Stimulated activated CD4-positive, alpha-beta T cell treated with anti-CD3 and anti-CD28 coated beads, Interleukin-4, amount 100 ng/mL, for 4 hours (primary cell): ENCODE measurements at places on chromosomes 7 and 10.

- DNase-seq, result no peak
Observed at GRCh38 chr7:22680482-22680911, 46.5 kb upstream of the IL6 start.

DNA sequence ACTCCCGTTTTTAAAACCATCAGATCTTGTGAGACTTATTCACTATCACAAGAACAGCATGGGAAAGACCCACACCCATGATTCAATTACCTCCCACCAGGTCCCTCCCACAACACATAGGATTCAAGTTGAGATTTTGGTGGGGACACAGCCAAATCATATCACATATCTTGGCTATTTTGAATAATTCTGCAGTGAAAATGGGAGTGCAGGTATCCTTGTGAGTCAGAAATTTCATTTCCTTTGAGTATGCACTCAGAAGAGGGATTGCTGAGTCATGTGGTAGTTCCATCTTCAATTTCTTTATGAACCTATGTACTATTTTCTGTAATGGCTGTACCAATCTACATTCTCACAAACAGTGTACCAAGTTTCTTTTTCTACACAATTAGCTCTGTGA is 125.8 kb downstream of the ANKRD7 start:
- DNase-seq, result no peak

DNA sequence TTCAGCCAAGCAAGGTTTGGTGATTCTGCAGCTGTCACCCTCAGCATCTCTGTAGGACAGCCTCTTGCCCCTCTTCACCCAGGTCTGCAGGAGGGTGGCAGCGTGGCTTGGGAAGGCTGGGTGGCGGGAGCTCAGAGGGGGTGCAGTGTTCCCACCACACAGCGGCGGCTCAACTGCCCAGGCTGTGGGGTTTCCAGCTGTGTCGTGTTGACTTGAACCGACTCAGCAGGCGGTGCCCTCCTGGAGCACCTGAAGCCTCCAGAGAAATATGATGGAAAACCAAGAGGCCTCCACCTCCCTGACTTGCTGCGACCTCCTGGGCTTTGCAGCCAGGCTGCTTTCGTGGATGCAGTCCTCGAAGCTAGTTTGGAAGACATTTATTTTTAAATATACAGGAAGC is 68.0 kb upstream of the KLF6 start:
- no peak for DNase-seq

- no peak for DNase-seq
Observed at GRCh38 chr10:79176949-79177602, 108.3 kb downstream of the ZMIZ1 start.

GRCh38 chr10:89745903-89746302 is 44.5 kb downstream of the KIF20B start:
- DNase-seq, result no peak

DNA sequence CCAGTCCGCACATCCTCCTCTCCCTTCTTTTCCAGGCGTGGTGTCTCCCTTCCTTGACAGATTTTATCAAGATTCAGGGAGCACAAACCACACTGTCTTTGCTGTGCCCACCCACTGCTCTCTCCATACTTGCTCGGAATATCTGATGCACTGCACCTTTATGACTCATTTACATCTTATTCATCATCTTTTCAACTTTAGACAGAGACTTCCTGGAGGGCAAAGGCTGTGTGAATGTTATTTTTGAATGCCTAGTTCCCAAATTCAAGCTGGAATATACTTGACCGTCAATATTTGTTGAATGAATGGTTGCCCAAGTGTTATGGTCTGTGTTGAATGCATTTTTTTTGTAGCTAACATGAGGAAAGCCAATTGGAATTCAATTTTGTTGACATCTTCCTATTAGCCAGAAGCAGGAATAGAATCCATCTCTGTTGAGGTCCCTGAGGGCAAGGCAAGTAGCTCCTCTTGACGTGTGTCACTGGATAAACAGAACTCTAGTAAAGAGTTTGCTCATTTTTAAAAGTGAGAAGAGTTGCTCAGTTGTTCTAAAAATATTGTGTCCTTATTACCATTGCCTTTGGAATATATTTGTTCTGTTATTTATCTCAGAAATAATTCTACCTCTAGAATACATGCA is 95.0 kb downstream of the KLF6 start:
- peak; percentile 30 for DNase-seq

DNA sequence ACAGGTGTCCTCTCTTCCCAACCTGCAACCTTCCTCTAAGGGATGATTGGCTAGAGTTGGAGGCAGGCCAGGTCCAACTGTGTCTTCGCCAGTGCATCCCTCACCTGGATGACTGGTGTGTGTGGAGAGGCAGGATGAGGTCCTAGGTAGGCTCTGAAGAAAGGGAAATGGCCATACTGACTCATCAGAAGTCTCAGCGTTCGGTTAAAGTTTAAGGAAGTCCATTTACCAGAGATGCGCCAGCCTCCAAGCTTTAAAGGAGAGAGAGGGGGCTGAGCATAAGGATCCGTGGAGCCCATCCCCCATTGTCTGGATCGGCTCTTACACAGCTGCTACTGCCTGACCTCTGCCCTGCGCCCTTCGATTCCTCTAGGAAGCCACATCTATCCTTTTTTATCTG is 4.4 kb downstream of the KEL start:
- DNase-seq, result no peak

- no peak for DNase-seq
Observed at GRCh38 chr7:47358357-47358756, 223.6 kb downstream of the TNS3 start.

DNA sequence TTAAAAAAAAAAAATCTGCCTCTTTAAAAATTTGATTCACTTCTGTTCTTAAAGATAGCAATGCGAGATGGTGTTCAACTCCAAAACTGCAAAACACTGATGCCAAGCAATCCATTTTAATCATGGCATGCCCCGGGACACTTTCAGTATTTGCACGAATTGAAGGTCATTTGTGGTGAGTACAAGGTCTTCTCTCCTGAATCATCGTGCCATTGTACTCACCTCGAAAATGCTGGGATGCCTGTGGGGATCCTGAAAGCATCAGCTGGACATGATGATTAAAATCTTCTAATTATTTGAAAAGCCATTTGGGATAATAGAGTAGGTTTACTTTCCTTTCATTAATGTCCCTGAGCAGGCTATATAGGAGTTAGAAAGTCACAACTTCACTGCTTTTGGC is 125.1 kb upstream of the NRP1 start:
- no peak for DNase-seq

GRCh38 chr10:120195984-120196712 is 260.9 kb upstream of the PLPP4 start:
- no peak for DNase-seq

GRCh38 chr7:77308792-77309191 is 107.4 kb downstream of the GSAP start:
- DNase-seq, result no peak

- no peak for DNase-seq
Observed at GRCh38 chr10:77582710-77583115, 54.9 kb downstream of the KCNMA1 start.

DNA sequence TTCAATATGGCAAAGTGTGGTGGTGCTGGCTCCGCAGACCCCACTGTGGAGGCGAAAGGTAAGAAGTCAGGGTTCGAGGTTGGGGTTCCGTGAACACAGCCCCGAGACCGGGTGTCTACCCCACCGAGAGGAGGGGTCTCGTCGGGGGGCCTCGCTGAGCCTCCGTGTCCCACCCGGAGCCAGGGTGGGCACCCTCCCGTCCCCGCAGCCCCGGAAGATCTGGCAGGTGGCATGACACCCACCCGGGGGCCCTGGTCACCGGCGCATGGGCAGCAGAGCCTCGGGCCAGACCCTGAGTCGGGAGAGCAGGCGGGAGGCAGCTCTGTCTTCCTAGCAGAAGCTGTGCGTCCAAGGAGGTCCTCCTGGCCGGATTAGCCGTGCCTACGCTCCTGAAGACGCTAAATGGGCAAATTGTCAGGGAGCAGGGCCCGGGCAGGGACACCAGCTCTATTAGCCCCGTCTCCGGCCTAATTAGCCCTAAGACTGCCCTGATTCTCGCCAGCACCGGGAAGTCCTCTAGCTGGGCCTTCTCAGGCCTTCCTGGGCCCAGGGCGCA is 56.4 kb downstream of the UNCX start:
- no peak for DNase-seq

DNA sequence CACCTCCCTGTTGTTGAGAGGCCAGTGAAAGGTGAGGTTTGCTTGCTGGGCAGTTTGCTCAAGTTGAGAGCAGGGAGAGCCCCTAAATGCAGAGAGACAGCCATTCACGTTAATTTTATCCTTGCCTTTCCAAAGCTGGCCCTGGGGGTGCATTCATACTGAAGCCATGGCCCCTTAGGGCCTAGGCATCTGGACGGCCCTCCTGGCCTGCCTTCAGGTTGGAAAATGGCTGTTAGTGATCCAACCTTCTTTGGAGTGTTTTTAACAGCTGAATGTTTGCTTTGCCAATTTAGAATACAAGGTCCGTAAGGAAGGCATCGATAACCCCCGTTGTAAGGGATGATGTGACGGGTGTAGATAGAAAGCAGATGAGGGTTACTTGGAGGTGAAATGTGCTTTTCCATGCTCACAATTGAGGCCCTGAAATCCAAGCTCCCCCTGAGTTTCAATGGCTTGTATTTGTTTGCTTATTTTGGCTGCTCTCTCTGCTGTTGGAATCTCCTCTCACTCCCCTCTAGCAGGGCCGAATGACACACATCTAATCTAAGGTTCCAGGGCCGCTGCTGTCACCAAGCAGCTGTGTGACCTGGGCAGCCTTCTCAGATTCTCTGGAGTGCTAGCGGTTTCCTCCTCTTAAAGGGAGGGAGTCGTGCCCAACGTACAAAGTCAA is 171.6 kb upstream of the MKI67 start:
- no peak for DNase-seq

- no peak for DNase-seq
Observed at GRCh38 chr7:121062671-121063279, 74.3 kb downstream of the CPED1 start.

- no peak for DNase-seq
Observed at GRCh38 chr7:49425277-49425818, 348.1 kb upstream of the VWC2 start.

DNA sequence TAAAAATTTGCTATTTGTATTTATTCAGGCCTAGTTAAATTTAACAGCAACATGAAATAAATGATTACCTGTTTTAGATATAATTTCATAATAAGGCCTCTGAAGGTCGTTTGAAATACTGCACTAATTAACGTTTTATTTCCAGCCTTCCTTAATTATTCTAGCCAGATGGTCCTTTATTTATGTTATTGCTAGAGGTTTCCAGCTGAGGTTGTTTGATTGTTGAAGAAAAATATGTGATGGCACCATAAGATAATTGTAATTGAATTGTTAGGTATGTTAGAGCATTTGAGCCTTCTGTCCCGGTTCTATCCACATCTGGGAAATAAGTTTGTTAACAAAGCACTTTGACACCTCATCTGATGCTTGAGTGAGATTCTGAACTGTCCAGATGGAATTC is 556.1 kb downstream of the ATRNL1 start:
- no peak for DNase-seq

- no peak for DNase-seq
Observed at GRCh38 chr10:87867453-87867852, 4.0 kb downstream of the PTEN start.

DNA sequence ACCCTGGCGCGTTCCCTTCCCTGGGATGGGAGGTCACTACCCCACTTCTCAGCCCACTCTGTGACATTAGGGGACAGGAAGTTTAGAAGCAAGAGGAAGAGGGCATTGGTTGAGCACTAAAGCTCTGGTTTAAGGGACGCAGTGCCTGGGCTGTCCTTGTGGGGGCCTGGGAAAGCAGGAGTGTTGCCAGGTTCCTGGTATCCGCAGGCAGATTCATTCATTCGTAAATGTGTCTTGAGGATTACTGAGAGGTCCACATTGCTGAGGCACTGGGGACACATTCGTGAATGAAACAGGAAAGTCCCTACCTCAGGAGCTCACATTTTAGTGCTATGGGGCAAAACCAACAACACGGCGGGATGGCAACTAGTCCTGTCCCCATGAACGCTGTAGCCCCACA is 69.4 kb downstream of the COL13A1 start:
- DNase-seq, result no peak

DNA sequence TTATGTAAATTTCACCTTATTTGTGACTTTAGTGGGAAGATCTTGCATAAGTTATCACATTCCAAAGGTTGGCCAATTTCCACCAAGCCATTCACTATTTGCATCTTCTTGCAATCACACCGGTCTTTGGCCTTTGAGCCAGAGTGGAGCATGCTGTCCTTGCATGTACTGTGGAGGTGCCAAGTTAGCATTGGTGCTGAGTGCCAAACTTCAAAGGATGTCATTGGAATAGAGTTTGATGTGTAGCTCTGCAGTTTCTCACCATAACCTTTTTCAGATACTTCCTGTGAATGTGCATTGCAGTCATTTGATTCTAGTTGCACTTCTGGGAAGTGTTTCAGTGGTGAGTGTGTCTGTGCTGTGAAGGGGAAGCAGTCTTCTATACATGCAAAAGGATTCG is 620.6 kb downstream of the SUGCT start:
- DNase-seq, result no peak

DNA sequence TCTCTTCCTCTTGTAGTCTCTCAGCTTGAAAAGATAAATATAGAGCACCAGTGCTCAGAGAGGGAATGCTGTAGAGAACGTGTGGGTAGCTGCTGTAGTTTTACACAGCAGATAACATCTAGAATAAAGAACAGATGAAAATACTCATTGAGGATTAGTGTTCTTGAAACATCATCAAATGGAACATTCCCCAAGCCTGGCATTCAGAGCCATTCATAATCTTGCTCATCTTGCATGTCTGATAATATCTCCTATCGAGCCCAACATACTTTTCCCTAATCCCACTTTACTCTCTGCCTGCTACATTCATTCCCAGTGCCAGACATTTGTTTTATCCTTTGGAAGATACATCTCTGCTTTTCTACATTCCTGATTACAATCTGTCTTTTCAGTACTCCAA is 35.2 kb downstream of the MCU start:
- DNase-seq, result no peak

DNA sequence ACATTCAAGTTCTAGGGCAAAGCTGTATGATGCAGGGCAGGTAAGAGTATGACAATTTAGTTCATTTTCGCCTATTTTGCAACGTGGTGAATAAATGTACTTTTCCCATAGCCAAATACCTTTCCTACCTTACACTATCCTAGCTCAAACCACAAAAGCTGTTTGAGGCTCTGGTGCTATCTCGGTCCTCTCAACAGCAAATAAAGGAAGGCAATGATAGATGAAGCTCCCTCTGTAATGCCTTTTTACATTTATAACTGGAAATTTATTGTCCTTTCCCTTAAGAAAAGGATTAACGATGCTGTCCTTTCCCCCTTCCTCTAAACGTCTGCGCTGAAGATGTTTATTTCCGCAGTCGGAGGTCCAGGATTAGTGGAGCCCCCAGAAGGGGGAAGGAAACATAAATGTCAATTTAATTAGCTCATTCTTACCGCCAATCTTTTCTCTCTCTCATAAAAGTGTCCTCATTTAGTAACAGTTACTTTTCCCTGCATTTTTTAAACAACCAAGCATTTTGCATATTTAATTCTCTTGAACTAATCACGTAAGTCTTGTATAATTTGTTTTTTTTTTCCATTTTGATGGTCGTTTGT is 114.6 kb downstream of the PIP4K2A start:
- DNase-seq, result no peak

DNA sequence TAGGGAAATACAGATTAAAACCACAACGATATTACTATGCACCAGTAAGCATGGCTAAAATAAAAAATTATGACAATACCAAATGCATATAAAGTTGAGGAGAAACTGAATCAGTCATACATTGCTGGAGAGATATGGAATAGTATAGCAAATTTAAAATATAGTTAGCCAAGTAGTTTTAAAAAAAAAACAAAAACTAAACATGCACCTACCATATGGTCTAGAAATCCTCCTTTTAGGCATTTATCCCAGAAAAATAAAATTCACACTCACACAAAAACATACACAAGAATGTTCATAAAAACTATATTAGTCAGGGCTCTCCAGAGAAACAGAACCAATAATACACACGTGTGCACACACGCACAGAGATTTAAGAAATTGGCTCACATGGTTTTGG is 175.8 kb downstream of the IPMK start:
- no peak for DNase-seq
